GM20000 (cell line): ENCODE measurements at places on chromosomes 4 and X.

- no peak for DNase-seq
Measured at GRCh38 chr4:187307131-187307530, 583.5 kb upstream of the FAT1 start.

GRCh38 chr4:174757736-174758135 lies 71.3 kb downstream of the GLRA3 start:
- DNase-seq, result no peak

- DNase-seq, result no peak
Measured at GRCh38 chrX:109830157-109830703, 97.2 kb upstream of the ACSL4 start.

DNA sequence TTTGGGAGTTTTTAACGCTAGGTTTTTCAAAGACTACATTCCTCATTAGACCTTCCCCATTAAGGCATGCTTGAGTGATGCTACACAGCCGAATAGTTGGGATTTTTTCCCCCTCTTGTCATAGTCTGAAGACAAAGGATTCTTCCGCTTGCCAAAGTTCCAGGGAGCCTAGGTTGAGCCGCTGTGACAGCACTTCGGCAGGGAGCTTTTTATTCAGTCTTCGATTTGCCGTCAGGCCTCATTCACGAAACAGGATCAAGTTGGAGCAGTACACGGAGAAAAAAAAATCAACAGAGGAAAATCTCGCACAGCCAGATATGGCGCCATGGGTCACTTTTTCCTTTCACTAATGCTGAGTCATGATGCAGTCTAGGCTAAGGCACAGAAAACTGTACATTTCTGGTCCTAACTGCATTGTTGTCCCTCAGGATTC lies 24.3 kb downstream of the SHROOM3 start:
- no peak for DNase-seq

GRCh38 chr4:52197306-52197705 lies 146.2 kb downstream of the SPATA18 start:
- DNase-seq, result no peak

- peak; percentile 10 for DNase-seq
Measured at GRCh38 chr4:173332963-173333657, 1.0 kb downstream of the HMGB2 start.

DNA sequence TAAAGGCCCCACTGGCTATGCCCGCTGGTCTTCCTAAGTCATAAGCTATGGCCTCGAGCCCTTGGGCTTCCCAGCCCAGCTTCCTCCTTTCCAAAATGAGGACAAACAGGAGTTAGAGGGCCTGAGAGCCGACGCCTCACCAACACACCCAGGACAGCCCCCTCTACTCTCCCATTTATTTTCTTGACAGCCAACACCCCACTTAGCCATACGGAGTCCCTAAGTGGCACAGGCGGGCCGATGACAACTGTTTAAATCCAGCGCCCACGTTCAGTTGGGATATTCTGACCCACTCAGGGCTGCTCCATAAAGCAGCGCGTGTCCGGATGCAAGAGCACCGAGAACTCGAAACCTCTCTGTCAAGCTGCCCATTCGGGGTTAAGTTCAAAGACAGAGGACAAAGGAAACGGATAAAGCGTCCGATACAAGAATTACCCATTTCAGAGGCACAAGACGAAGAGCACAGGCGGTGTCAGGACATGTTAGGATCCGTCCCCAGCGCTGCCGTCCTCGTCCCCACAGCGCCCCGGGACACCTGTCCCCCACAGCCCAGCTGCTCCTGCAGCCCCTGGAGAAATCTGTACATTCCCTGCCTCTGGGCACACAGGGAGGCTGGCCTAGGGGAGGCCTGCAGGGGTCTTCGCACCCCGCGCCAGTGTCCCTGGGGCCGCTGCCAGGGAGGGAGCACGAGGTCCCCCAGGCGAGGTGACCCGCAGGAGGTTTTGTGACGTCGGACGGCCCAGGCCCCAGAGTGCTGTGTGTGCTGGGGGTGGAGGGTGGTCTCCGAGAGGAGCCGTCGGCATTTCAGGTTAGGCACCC lies 1.2 kb downstream of the PRKX start:
- DNase-seq, result peak; percentile 8

GRCh38 chrX:143623657-143624056 lies 12.2 kb downstream of the SLITRK4 start:
- DNase-seq, result no peak

- peak; percentile 3 for DNase-seq
Measured at GRCh38 chrX:26918631-26919030, 544.5 kb downstream of the PPP4R3C start.

DNA sequence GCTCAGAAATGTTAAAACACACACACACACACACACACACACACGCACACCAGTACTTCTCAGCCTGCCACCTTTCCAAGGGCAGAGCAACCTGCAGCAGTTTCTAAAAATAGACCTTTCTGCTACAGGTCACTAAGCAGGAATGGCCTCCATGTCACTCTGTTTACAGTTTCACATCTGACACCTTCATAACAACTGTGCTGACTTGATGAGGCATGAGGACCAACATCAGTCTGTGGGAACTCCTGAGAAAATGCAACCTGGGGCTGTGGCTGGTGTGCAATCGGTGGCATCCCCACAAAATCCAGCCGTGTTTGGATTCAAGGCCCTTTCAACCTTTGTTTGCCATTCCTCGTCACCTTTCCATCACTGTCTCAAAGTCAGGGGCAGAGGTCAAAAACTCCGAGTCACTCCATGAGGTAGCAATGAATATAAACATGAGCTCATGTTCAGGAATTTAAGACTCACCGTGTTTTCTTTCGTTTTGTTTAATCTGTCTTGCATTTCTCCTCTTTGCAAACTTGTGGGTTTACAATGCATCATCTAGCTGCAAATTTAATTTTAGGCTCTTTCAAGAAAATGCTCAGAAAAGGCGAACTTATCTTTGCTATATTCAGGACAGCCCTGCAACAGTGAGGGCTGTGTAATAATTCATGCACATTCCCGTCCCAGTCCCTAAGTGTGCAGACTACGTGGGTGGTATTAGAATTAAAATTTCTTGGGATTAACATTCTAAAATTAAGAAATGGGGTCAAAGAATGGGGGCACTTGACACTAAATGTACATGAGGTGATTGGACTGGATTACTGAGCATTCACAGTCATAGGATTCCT lies 135.3 kb downstream of the SHROOM3 start:
- DNase-seq, result no peak

DNA sequence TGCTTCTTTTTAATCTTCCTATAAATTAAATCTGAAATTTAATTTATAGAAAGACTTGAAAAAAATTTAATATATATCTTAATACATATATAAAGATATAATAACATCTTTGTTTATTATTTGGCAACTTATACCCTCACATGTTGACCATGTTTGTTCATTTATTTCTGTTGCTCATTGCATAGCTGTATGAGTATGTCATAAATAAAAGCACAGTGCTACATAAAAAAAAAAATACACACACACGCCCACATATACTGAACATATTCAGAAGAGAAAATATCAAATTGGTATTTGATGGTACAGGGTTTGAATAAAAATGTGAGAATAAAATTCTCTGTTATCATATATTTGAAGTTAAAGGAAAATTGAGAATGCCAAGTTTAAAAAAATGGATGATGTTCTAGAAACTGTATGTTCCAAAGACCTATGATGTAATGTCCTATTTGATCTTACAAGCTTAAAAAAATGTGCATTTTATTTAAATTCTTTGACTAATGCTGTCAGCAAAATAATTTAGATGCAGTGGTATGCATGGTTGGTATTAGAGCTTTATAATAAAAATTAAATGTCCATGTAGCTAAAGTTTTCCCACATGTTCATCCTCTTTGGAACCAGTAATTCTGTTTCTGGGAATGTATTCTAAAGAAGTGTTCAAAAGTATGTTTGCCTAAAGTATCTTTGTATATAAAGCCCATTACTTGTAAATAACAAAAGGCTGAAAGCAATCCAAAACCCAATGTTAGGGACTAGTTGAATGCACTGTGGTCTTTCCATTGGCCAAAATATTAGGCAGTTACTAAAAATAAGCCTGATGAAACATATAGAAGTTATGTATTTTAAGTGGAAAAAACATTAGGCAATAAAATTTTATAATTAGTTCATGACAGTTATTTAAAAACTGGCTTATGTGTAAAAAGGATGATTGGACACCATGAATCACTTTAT lies 12.9 kb downstream of the TMEM184C start:
- DNase-seq, result no peak

GRCh38 chr4:31964685-31965084 lies 1244.5 kb downstream of the PCDH7 start:
- no peak for DNase-seq

DNA sequence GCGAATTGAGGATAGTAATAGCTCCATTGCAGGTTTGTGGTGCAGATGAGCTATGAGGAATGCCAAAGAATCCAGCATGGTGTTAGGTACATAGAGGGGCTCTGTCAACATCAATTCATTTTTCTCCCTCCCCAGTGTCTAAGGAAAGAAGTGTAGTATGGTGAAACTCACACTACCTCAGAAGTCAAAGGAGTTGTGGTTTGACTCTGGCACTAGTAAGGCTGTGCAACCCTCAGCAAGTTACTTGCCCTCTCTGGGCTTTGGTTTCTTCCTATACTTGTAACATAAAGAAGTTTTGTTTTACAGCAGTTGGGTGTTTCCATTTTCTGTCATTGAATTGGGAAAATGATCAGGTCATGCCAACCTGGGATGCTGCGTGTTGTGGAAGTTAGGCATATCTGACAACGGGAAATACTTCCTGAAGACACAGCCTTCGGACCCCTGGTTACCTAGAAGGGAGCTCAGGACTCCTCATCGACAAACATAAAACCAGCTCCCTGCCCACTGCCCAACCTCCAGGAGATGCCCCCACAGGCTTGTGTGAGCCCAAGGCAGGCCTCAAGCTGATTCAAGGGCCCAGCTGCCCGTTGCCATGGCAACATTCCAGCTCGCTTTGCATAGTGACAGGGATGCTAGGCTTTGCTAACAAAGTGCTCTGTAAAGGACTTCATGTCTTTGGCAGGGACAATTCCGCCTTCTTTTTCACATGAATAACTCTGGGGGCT lies 71.4 kb downstream of the RTL5 start:
- DNase-seq, result no peak

GRCh38 chr4:1871471-1872021 lies 353 bp downstream of the NSD2 start:
- peak; percentile 78 for DNase-seq

DNA sequence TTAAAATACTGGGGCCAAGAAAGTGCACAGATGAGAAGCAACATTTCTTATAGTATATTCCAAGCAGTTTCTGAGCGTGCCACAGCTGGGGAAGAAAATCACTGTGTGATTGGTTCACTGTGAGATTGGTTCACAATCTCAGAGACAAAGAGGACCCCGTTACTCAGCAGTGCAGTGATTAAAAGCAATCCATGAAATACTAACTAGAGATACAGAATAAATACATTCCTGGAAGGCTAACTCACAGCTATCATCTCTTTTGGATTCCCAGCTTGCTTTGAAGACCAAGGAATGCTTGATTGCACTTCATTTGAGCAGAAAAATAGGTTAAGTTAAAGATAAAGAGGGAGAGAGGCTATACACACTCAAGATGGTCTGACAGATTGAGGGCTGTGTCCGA lies 132.1 kb upstream of the RAPGEF2 start:
- DNase-seq, result no peak

DNA sequence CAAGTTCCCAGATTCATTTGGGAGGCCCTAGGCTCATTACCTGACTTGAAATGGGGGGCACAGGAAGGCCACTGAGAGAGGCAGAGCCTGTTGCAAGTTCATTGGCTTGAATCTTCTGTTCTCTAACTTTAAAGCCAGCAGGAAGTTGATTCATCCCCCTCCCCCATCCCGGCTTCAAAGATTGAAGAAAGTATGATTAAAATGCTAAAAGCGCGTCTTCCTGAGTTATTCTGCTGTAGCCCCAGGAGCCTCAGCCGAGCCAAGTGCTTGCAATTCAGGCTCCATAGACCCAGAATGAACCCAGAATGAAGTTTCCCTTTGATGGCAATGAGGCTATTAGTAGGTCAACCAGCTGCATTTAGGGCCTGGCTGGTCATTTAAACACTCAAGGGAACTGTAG lies 14.7 kb downstream of the CHST7 start:
- no peak for DNase-seq

DNA sequence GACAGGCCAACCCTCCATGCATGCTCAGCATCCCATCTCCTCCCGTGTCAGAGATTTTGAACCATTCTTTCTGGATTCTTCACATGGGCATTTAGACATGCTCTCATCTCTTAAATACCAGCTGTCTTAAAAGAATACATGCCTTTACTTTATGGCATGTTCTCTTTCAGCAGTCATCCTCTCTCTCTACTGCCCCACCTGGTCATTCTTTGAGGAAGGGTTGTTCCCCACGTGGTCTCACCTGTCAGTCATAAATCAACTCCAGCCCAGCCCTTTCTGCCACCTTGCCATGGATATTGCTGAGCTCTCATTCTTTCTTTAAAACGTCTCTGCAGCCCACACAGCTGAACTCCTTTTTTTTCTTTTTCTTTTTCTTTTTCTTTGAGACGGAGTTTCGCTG lies 111.3 kb downstream of the ARHGAP10 start:
- peak; percentile 35 for DNase-seq

GRCh38 chr4:15976456-15977447 lies 13.8 kb upstream of the FGFBP2 start:
- DNase-seq, result no peak

DNA sequence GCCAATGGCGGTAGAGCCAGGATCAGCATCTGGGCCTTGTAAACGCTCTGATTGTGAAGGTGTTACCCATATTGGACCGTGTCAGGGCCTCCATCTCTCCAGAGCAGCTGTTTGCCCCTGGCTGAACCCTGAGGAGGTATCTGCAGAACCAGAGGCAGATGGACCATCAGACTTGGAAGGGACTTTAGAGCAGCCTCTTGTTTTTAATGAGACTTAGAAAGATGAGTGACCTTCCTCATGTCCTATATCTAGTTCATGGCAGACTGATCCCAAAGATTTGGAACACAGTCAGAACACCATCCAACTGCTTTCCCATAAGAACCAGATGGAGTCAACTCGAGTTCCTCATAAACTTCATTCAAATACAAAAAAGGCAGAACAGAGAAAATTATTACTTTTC lies 135.1 kb upstream of the MSX1 start:
- DNase-seq, result no peak

- DNase-seq, result peak; percentile 52
Measured at GRCh38 chrX:153885968-153886903, at the start of gene L1CAM. TSS of gene L1CAM (minus strand) at chrX:153886173. CDS start at chrX:153875836, 10,337 bp downstream.

- no peak for DNase-seq
Measured at GRCh38 chr4:55634417-55635128, 1.5 kb downstream of the NMU start.

GRCh38 chrX:102846544-102847236 lies 90.4 kb upstream of the RAB40AL start:
- DNase-seq, result no peak

- DNase-seq, result peak; percentile 97
Measured at GRCh38 chr4:48269861-48270522, 354 bp upstream of the TEC start.

- DNase-seq, result no peak
Measured at GRCh38 chrX:3445806-3446490, 99.5 kb upstream of the MXRA5 start.

- DNase-seq, result no peak
Measured at GRCh38 chr4:104642521-104642920, 147.8 kb upstream of the CXXC4 start.

- DNase-seq, result no peak
Measured at GRCh38 chrX:114338870-114339269, 245.0 kb upstream of the HTR2C start.
